Neural crest cell (in vitro differentiated cells): ENCODE measurements at places on chromosomes 2 and 18. TPM values are rescaled to one million over a fixed set of nuclear protein-coding genes. Genes with fewer than 3 reads are reported as not detected.

DNA sequence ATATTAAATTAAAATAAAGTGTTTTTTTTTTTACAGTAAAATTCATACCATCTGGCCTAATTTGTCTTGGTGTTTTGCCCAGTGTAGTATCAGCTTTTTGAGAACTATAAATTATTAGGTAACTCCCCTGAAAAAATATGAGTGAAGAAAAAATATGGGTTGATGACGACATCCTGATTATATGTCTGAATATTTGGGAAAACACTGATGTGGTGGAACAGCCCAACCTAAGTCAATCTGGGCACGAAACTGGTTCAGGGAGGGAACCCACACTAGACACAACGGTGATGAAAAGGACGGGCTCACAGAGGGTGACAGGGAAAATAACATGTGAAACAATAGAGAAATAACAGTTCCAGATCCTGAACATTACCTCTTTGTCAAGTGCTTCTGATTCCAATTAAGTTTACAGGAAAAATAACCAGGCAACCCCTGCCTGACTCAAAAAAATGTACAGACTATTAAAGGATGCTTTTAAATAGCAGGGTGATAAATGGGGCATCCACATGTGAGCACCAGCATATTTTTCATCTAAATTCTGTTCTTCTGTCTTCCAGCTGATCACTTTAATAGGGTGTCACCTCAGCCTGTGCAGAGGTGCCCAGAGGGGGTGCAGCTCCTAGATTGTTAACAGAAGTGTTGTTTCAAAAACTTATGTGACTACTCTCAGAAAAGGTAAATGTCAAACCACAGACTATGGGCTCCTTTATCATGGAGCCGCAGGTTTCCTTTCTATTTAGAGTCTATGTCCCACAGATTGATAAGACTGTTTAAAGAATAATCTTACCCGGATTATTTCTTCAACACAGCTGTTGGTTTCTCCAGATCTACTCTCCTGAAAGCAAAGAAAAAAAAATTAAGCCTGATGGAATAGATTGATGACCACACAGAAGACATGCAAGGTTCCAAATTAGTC, 305.4 kb downstream of the AFF3 start:
- DNase-seq: no peak
- H3K27me3 ChIP-seq: no peaks in the 10 kb centered on the region
- H3K36me3 ChIP-seq: peaks cover 14% of the 10 kb centered on the region
- no peak overlapping the region for H3K4me3 ChIP-seq

DNA sequence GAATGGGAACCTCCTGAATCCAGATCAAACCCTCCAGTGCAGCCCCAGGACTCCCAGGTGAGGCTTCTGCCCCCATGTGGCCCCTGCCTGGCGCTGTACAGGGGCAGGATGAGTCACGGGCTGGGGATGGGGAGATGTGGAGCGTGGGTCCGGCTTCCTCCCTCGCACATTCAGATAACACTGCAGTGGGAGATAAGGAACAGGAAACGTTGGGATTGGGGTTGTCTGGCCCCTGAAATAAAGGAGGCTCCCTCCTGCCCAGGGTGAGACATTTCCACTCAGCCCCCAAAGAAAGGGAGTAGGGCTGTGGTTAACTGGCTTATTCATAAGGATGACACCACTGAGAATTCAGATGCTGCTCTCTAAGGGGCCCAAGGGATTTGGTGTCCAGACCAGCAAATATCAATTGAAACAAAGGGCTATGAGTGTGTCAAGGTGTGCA, 30.7 kb downstream of the IGFBP5 start:
- H3K4me1 ChIP-seq: peaks cover 16% of the 10 kb centered on the region
- no peak for DNase-seq
- H3K27ac ChIP-seq: peak overlapping the region; percentile 19
- H3K27me3 ChIP-seq: peaks cover 4% of the 10 kb centered on the region
- peaks cover 13% of the 10 kb centered on the region for H3K36me3 ChIP-seq

- H3K4me1 ChIP-seq: peaks cover 19% of the 10 kb centered on the region
Measured at GRCh38 chr2:173623438-173624319, 269.0 kb downstream of the CDCA7 start.

Gene ABCG8
- total RNA-seq: not detected in 2 replicates

- H3K27me3 ChIP-seq: peaks cover 2% of the 10 kb centered on the region
- H3K4me1 ChIP-seq: no peaks in the 10 kb centered on the region
- H3K27ac ChIP-seq: no peak overlapping the region
- H3K36me3 ChIP-seq: no peaks in the 10 kb centered on the region
- DNase-seq: no peak
Measured at GRCh38 chr2:67991456-67991855, 71.3 kb downstream of the C1D start.
